Right renal cortex interstitium (tissue), 3 donors: ENCODE measurements at places on chromosomes 7 and 10.

DNA sequence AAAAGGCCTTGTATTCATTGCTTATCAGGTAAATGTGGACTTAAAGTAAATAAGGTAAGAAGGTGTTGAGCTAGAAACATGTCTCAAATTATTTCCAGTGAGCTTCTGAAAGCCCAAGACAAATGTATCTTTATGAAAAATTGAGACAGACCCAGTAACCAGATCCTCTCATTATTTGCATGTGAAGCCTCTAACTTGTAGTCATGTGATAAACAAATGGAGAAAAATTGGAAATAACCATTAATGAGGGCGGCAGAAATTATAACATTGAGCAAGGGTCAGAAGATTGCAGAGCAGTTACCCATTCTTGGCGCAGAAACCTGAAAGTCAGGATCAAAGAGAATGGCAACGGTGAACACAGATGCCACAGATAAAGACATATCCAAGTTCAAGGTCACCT lies at the start of gene TAS2R40:
TSS of gene TAS2R40 (plus strand) at position 301 of the 400 bp plus-strand sequence. CDS start at position 343, 42 bp downstream.
- DNase-seq, result no peak

- no peak for DNase-seq
Observed at GRCh38 chr10:96468845-96469244, 44.9 kb downstream of the TLL2 start.

GRCh38 chr10:75401569-75402485 lies at the start of gene ZNF503:
Gene ZNF503, minus strand, starts transcription at chr10:75401764. Its CDS starts 345 bp downstream, at chr10:75401419.
- DNase-seq, result peak; percentile 95

DNA sequence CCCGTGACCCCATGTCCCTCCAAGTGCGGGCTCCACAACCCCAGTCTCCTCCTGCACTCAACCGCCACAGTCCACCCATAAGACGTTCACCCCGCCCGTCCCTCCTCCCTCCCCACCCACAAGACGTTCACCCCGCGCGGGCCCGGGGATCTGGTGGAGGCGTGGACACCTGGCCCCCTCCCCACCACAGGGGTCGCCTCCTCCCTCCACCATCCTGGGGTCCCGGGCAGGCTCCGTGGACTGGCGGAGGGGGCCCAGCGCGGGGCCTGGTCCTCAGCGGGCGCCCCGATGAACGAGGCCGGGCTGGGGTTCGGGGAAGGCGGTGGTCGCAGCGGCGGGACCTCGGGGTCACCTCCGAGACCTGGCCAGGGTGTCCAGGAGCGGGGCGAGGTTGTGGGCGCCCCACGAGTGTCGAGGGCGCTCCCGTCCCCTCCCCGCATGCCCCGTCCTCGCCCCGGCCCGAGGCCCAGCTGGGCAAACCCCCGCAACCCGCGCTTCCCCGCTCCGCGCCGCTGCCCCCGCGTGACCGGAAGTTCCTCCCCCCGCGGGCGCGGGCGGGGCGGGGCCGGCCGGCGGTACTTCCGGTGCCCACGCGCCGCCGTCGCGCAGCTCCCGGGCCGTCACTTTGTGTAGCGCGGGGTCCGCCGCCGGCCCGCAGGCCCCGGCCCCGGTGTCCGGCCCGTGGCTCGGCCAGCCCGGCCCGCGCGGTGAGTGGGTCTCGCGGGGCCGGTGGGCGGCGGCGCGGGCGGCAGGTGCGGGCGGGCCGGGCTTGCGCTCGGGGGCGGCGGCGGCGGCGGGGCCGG lies at the start of gene ZNF316:
TSS of gene ZNF316 (plus strand) at position 578 of the 803 bp plus-strand sequence. CDS start 5,092 bp downstream, outside the sequence.
- DNase-seq, result no peak

DNA sequence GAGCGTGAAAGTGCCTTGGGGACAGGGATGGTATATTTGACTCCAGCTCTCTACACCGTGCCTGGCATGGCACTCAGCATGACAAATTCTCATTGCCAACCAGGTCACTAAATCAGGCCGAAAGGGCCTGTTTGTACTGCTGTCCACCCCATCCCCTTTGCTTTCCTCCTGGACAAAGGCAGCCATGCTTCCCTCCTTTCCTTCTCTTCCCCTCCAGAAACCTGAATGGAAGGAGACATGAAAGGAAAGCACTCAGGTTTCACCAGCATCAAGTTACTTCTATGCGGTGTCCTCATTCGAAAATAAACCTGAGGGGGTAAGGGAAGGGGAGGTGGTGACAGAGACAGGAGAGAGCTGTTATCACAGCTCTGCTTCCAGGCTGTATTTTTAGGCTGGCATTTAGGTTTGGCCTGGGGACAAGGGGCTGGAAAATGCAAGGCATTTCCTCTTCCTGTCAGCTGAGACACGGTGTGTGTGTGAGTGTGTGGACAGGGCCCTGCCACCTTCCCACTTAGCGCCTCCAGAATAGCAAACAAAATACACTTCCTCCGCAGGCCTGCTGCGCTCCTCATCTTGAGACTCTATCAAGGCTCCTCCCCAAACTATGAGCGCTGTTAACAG lies 79.9 kb upstream of the COL13A1 start:
- DNase-seq, result no peak

DNA sequence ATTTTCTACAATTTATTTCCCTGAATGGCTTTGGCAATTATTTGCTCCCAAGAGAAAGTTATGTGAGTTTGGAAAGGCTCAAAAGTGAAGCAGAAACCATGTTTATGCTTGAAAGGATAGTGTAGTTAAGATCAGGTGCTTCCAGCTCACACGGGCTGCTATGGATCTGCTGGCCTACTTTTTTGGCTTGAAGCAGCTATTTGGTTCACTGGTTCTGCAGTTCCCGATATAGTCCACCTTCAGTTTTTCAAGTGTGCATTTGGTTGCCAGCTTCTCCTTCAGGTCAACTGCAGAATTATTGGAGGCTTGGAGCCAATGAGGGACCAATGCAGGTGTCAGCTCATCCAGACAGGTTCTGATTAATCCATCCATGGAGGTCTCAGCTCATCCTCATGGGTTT lies 484.3 kb upstream of the SEMA3A start:
- DNase-seq, result no peak

- DNase-seq, result no peak
Observed at GRCh38 chr7:105958012-105958411, 5.1 kb upstream of the CDHR3 start.

- DNase-seq, result no peak
Observed at GRCh38 chr7:139749545-139749944, 28.3 kb downstream of the HIPK2 start.

- no peak for DNase-seq
Observed at GRCh38 chr7:92330835-92331438, 85.2 kb downstream of the ANKIB1 start.

DNA sequence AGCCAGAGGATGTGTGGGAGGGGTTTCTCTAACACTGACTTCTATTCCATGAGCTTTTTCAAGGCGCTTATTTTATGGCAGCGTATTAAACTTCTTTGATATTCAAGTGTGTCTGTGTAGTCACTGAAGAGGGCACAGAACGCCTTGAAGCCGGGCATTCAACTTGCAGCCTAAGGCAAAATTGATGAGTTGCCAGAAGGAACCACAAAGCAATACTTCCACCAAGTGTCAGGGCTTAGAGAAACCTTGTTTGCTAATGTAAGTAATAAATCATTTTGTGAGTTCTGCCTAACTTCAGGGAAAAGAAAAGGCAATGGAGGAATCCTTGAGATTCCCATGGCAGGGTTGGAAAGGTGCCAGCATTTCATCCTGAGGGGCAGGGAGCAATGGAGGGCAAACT lies 163.8 kb downstream of the LCOR start:
- no peak for DNase-seq

DNA sequence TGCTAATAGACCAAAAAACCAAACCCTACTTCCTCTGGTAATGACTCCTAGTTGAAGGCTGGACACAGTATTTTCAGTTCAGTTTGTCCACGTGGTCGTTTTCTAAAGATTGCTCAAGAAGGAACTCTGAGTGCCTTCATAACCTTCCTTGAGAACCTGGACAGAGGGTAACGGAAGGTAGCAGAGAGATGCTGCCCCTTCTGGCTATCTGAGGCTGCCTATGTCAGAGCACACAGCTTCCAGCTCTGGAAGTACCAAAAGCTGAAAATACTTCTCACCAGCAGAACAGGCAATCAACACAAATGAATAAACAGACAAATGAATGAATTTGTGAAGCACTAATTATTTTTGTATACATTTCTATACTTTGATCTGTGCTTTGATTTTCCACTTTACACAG lies 85.2 kb downstream of the AMPH start:
- DNase-seq, result no peak

- no peak for DNase-seq
Observed at GRCh38 chr7:99339595-99339994, 13.9 kb downstream of the ARPC1A start.

- no peak for DNase-seq
Observed at GRCh38 chr7:113086431-113086888, at the start of gene GPR85. Gene GPR85, minus strand, starts transcription at chr7:113086827. Its CDS starts 2,106 bp downstream, at chr7:113084721.

DNA sequence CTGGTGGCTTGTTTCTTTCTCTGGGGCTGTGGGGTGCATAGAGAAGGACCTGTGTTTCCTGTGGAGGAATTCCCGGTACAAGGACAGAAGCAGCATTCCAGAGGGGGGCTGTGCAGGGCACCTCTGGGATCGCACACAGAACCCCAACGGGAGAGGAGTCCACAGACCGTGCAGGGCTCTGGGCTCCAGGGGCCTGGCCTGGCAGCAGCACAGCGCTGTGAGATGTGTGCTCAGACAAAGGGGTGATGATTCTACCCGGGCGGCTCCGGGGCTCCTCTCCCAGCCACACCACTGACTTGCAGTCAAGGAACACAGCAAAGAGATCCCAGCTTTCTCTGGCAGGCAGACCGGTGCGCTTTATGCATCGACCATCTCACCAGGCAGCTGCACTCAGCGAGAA lies 6.9 kb upstream of the SHH start:
- no peak for DNase-seq

DNA sequence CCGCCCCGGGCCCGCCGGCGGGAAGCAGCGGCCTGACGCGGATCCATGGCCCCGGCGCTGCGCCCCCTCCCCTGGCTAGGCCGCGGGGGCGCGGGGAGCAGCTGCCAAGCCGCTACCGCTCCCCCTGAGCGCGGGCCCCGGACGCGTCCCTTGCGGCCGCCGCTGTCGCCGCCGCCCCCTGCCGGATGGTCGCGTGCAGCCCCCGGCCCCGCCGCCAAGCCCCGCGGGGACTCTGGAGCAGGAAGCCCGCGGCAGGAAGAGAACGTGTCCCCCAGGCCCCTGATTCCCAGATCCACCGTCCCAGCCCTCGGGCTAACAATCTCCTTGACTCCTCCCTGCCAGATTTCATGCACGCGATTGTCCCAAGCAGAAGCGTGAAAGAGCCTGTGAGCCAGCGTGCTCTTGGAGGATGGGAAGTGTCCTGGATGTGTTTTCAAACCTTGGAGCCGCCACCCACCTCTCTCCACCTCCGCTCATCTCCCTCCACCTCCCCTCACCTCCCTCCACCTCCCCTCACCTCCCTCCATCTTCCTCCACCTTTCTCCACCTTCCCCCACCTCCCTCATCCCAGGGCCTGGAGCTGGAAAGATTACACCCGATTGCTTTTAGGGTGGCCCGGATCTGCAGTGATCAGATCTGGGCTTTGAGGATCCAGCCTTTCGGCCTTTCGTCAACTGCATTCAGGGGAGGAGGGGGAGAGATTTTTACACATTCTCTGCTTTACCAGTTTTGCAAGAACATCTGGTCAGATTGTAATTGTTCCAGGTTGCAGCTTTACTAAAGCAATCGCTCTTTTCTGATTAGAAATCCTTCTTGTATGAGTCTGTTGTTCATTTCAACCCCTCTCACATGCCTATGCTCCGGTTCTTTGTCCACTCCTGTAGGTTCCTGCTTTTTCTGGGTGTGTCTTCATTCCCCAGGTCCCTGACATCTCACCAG lies 570 bp upstream of the PRTFDC1 start:
- no peak for DNase-seq

DNA sequence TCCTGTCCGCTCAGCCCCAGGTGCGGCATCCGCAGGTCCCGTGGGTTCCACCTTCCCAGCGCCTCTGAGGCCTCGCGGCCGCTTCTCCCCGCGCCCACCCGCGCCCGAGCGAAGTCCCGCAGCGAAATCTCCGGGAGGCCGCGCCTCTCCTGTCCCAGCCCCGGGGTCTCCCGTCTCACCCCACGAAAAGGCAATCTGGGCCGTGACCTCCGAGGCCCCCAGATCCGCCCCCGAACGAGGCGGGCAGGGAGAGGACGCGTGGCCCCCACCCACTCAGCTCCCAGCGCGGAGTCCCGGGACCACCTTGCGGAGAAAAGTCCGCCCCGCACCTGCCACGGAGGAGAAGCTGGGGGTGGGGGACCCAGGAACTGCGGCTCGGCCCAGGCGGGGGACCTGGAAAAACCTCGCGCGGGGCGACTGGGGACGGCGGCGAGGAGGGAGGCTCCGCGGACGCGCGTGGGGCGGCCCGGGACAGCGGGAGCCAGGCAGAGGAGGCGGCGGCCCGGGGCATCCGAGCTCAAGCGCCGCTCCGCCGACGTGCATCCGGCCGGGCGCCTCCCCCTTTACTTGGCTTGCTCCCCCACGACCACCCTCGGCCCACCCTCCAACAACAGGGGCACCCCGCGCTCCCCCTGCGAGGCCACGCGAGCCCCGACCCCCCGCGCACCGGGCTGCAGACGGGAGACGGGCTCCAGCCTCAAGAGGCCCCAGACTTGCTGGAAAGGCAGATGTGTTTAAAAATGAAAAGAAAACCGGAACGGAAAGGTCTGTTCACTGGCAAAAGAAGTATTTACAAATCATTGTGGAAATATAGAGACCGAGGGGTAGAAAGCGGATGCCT lies 33.0 kb upstream of the RNF32 start:
- no peak for DNase-seq

DNA sequence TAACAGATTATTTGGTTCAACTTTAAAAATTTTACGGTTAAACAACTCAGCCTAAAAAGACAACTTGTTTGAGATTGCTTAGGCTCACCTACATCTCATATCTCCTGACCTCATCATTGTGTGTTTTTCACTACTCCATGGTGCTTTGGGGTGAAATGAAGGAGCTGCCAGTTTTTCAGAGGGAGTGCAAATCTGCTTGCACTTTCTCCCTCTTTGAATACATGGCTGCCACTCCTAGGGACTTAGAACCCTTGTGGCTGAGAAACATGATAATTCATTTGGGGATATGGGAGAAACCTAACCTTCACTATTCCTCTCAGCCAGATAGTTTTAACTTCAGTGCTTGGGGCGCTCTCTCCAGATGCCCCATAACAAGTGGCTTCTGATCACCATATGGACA lies 2.7 kb downstream of the CCSER2 start:
- no peak for DNase-seq

- no peak for DNase-seq
Observed at GRCh38 chr10:25604591-25604990, 329.4 kb upstream of the MYO3A start.

- DNase-seq, result no peak
Observed at GRCh38 chr7:121480566-121481335, 84.6 kb upstream of the FAM3C start.

DNA sequence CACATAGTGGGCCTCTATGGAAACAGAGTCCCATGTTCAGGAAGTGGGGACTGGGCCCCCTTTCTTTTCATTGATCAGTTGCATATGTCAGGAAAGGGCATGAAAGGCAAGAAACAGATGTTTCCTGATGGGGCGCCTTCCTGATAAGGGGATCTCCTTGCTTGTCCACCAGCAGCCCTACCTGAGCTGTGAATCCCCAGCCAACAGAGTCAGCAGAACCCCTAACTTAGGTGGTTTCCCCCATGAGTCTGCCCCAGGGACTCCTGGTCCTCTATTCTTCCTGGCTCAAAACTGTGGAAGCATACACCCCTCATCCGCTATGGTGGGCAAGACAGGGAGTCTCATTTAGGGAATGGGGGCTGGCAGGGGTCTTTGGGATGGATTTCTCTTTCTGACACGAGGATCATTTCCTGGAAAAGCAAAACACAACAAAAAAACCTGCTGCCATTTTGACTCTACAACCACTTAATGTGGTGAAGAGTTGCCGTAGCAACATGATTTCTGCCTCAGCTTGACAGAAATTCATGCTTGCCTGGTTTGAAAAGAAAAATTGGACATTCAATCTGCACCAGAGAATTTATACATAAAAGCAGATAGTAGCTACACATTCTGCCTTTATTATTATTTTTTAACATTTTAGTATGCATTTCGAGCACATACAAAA lies 119.8 kb downstream of the SPAG6 start:
- DNase-seq, result no peak

- DNase-seq, result peak; percentile 19
Observed at GRCh38 chr7:99473315-99473596, 566 bp downstream of the ZNF789 start.
